ENCODE measurements at places on chromosomes 11 and 22. TPM values are rescaled to one million over a fixed set of nuclear protein-coding genes. Genes with fewer than 3 reads are reported as not detected.

- H3K27ac ChIP-seq: no peak overlapping the region
- no peak overlapping the region for H3K4me3 ChIP-seq
- no peaks in the 10 kb centered on the region for H3K36me3 ChIP-seq
- H3K27me3 ChIP-seq: no peaks in the 10 kb centered on the region
- peak; percentile 26 for DNase-seq
Observed at GRCh38 chr11:1765871-1766718, 2.4 kb upstream of the CTSD start.

- H3K4me3 ChIP-seq: no peak overlapping the region
- no peak for DNase-seq
- H3K27ac ChIP-seq: no peak overlapping the region
- no peaks in the 10 kb centered on the region for H3K27me3 ChIP-seq
Observed at GRCh38 chr11:64690235-64690634, 32.8 kb downstream of the NRXN2 start.

DNA sequence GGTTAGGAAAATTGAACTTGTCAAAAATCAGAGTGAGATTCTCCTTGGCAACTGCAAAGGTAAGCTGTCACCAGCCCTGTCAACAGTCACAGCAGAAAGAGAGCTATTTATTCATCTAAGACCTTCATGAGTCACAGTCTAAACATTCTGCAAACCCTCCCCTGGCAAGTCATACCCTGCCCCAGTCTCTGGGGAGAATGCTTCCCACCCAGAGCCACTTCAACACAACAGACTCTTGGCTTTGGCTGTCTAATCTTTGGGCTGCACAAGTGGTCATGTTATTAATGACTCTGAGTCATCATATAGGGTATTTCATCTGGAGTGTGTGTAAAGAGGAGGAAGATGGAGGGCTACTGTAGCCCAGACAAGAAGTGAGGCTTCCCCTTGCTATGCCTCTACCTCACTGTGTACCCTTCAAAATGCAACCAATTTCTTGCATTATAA, 153.4 kb downstream of the CCDC34 start:
- H3K36me3 ChIP-seq: no peaks in the 10 kb centered on the region
- no peak overlapping the region for H3K27ac ChIP-seq
- peak; percentile 35 for DNase-seq
- no peaks in the 10 kb centered on the region for H3K27me3 ChIP-seq
- peaks cover 26% of the 10 kb centered on the region for H3K4me1 ChIP-seq
- no peak overlapping the region for H3K4me3 ChIP-seq

DNA sequence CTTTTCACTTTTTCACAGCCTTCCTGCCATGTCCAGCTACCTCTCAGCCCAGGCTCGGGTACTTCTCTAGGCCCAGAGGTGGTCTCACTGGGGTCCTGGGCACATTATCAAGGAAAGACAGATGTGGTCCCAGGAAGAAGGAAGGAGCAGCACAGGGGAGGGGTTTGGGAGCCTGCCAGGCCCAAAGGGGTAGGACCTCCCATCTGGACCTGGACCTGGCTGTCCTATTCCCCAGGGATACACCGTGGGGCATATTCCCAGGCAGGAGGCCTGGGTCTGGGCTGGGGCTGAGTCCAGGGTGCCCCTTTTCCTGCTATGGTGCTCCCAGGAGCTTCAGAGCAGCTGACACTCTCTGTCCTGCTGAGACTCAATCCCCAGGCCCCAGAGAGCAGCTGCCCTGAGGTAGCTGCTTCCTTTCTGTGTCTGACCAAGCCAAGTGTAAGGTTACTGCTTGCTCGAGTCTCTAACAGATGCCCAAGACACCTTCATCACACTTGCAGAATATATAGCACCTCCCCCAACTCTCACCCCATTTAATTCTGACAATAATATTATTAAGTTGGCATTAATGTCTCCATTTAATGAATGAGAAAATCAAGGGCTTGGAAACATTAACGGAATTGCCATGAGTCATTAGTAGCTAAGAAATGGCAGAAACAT, 232.0 kb downstream of the BUD13 start:
- no peak overlapping the region for H3K4me3 ChIP-seq
- no peaks in the 10 kb centered on the region for H3K27me3 ChIP-seq
- DNase-seq: no peak
- no peaks in the 10 kb centered on the region for H3K4me1 ChIP-seq
- H3K27ac ChIP-seq: no peak overlapping the region
- no peaks in the 10 kb centered on the region for H3K36me3 ChIP-seq

GRCh38 chr11:613369-613968, 2.3 kb downstream of the IRF7 start:
- no peak overlapping the region for H3K4me3 ChIP-seq
- H3K27me3 ChIP-seq: no peaks in the 10 kb centered on the region
- peaks cover 17% of the 10 kb centered on the region for H3K4me1 ChIP-seq
- peak; percentile 50 for DNase-seq
- H3K27ac ChIP-seq: peak overlapping the region; percentile 98

DNA sequence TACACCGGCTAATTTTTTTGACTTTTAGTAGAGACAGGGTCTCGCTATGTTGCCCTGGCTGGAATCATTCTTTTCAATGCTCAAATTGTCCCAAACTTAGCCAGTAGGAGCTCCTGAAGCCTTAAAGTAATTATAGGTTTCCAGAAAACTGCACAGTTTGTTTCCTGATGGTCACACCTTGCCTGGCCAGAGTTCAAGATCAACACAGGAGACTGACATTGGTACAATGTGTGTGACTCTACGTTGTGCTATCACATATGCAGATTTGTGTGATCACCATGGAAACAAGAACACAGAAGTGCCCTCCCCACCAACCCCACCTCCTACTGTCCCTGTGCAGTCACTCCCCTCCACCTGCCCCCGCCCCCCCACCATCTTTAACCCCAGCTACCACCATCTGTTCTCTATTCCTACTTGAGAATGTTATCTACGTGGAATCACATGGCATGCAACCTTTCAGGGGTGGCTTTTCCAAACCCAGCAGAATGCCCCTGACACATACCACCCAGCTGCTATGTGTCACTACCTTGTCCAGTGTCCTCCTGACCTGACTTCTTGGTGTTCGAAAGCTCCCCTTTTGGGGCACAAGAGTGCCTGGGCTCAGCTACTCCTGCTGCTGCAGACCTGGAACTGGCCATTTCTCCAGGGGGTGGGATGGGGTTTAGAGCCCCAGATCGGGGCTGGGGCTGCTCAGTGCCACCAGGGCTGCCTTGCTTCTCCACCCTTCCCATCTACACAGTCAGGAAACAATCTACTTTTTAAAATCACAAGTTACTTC, 6.1 kb upstream of the NAP1L4 start:
- H3K4me3 ChIP-seq: no peak overlapping the region
- H3K27me3 ChIP-seq: no peaks in the 10 kb centered on the region
- H3K4me1 ChIP-seq: no peaks in the 10 kb centered on the region
- no peak for DNase-seq

DNA sequence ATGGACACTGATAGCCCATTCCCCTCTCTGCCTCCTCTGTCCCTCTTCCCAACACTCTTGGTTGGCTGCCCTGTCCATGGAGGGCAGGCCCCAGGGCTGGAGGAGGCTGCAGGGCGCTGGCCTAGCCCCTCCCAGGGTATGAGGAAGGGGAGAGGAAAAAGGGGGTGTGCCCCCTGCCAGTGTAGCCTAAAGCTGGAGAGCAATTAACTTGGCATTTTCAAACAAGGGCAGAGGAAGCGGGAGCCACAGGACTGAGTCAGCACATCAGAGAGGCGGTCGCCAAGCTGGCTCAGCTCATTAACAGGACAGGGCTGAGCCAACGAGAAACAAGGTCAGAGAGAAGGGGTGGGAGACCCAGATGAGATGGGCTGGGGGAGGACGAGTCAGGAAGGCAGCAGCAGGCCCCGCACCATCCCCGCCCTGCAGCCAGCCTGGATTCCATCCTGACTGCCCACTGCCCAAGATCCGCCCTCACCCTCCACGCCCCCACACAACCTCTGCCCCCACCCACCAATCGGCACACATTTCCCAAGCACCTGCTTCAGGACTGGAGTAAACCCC, 76.3 kb downstream of the BUD13 start:
- H3K4me1 ChIP-seq: no peaks in the 10 kb centered on the region
- H3K27me3 ChIP-seq: no peaks in the 10 kb centered on the region
- no peak overlapping the region for H3K4me3 ChIP-seq
- peak; percentile 25 for DNase-seq

- DNase-seq: peak; percentile 53
- no peaks in the 10 kb centered on the region for H3K27me3 ChIP-seq
- no peak overlapping the region for H3K4me3 ChIP-seq
- H3K4me1 ChIP-seq: no peaks in the 10 kb centered on the region
- H3K36me3 ChIP-seq: peaks cover 28% of the 10 kb centered on the region
Observed at GRCh38 chr11:73907191-73907590, 30.4 kb downstream of the PAAF1 start.

The HIC2 gene
- total RNA-seq: 2.5 TPM

The TSSK2 gene
- total RNA-seq: not detected

The CTSW gene
- 1.1 TPM for total RNA-seq

The MFRP gene
- not detected for total RNA-seq

All from adrenal gland (tissue), 19 donors.